ENCODE measurements at places on chromosomes 12 and 14.

- no peak for DNase-seq
These were observed 109.4 kb downstream of the ARF6 start for GRCh38 chr14:50001999-50002925.

- no peak for DNase-seq
These were observed 95.9 kb downstream of the LRRC74A start for GRCh38 chr14:76922092-76922491.

DNA sequence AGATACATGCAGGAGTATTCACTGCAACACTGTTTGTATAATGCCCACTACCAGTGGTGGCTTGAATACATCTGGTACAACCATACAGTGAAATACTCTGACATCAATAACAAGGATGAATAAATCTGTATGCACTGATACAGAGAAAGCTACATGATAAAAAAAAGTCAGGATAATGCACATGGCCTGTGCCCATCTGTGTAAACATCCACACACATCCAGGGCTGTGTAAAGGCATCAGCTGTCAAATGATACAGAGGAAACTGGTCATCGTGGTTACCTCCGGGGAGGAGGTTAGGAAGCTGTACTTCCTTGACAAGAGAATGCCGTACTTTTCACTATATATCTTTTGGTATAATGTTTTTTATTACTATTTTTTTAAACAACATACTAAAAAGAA, 176.6 kb downstream of the FOXN3 start:
- DNase-seq, result no peak

GRCh38 chr12:9334041-9334692, 126.0 kb upstream of the PZP start:
- DNase-seq, result no peak

GRCh38 chr14:45868863-45869262, 615.9 kb upstream of the MIS18BP1 start:
- no peak for DNase-seq

- DNase-seq, result no peak
These were observed 1519.3 kb upstream of the TMEM132C start for GRCh38 chr12:126747530-126748149.

GRCh38 chr14:58395812-58396788, at the start of gene TOMM20L:
TOMM20L (plus strand) TSS chr14:58395930; CDS start chr14:58395958, 28 bp downstream.
- no peak for DNase-seq

DNA sequence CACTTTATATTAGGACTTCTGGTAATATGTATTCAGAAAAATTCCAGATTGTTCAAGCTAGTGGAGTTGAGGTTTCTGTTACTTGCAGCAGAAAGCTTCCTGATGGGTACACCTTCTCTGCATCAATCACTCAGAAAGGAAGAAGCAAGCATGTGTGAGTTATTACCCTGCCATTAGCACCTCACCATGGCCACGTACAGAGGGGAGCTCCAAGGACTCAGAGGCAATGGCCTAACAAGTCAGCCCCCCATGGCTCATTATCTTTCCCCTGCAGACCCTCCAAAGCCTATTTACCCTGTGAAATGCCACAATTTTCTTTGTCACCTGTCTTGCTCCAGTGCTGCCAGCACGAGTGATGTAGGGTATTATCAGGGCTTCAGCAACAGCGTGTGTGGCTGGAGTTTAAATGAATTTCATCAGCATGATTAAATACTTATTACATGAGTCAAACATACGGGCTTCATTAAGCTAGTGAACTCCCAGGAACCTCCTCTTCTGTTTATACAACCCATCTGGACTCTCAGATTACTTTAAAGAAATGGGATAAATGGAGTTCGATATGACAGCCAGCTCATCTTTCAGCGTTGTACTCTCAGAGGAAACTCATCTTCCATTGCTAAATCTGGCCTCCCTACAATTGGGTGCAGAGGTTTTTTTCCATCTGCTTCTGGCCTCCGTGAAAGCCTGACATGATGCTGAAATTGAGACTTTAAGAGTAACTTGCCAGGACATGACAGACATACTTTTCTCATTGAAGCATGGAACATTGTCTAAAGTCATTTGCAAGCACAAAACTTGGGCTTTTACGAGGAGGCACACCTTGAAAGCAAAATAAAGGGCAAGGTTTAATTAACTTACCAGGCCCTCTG, 135.9 kb downstream of the TMEM30B start:
- peak; percentile 92 for DNase-seq
